Activated naive CD8-positive, alpha-beta T cell treated with anti-CD3 and anti-CD28 coated beads, Interleukin-2, amount 10 ng/mL, durations not matched to agents 7 days and 5 days (primary cell): ENCODE measurements at places on chromosomes 6 and 20.

GRCh38 chr6:139343052-139343750 lies 31.2 kb downstream of the CITED2 start:
- DNase-seq: no peak

DNA sequence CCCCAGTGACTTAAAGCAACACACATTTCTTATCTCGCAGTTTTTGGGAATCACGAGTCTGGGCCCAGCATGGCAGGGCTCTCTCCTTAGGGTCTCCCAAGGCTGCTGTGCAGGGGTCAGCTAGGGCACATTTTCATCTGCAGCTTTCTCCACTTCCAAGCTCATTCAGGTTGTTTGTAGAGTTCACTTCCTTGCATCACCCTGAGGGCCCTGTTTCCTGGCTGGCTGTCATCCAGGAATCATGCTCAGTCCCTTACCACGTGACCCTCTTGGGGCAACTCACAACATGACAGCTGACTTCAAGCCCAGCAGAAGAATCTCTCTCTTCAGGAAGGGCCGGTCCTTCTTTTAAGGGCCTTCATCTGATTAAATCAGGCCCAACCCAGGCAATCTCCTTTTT lies 21.3 kb downstream of the SNAP25 start:
- no peak for DNase-seq

GRCh38 chr6:53627391-53628218 lies 38.0 kb downstream of the KLHL31 start:
- DNase-seq: no peak

GRCh38 chr6:99605074-99605734 lies 1.4 kb upstream of the PRDM13 start:
- no peak for DNase-seq

- no peak for DNase-seq
Measured at GRCh38 chr6:45488889-45489288, 111.2 kb upstream of the SUPT3H start.
